ENCODE measurements at places on chromosomes 1 and 21.

GRCh38 chr1:29698033-29698432 lies 461.7 kb downstream of the PTPRU start:
- DNase-seq = no peak

DNA sequence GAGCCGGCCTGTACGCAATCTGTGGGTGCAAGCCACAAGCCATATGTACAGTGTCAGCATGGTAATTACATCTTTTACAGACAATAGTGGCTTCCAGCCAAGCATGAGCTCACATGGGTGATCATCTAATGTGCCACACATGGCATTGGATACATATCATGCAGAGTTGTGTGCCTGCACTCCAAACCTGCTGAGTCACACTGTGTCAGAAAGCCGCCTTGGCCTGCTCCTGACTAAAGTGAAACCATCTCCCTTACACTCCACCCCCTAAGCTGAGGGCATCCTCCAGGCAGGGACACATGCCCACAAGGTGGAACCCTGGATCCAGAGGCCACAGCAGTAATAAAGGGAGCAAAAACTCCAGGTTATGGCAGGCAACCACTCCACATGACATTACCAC lies 72.5 kb downstream of the KCNT2 start:
- DNase-seq = no peak

GRCh38 chr1:42931108-42931539 lies 27.5 kb downstream of the SLC2A1 start:
- DNase-seq = peak; percentile 61

DNA sequence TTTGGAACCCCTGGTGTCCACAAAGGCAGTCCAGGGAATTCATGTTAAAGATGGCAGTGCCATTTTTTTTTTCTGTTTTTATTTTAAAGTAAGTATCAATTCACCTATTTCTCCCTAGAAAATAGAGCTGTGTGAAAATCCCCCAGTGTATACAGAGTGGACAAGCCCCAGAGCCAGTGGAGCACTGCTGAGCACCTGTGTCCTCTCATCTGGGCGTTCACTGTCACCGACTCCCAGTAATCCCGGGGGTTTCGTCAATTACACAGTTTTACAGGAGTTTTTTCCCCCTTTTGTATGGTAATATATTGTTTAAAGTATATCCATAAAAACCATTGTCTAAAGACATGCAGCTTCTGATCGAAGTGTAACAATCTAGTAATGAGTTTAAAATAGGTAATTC lies 175.8 kb downstream of the SDCCAG8 start:
- no peak for DNase-seq

GRCh38 chr1:113141650-113142473 lies 68.9 kb downstream of the LRIG2 start:
- DNase-seq = no peak

All from sciatic nerve (tissue), 2 donors.